DMS 273 treated with DMSO at 0.1 percent for 48 hours (cell line): ENCODE measurements at places on chromosomes 2 and 18.

DNA sequence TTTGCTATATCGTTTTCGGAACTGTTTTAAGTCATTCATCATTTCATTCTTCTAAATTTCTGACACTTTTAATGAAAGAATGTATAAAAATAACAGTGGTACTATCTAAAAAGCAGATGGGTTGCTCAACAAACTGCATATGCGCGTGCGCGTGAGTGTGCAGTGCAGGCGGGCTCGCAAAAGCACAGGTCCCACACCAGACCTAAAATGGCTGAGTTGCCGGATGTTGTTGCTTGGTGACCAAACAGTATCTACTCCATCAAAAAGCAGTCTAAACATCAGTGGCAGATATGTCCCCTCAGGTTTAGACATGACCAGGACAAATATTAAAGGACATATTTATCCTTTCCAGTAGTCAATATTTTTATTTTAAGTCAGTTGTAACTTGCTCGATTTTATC lies 5.1 kb downstream of the NOL4 start:
- no peak for DNase-seq

GRCh38 chr2:18611184-18611583 lies 21.8 kb upstream of the NT5C1B start:
- no peak for DNase-seq

GRCh38 chr2:1780693-1781092 lies 36.4 kb upstream of the PXDN start:
- DNase-seq: no peak

DNA sequence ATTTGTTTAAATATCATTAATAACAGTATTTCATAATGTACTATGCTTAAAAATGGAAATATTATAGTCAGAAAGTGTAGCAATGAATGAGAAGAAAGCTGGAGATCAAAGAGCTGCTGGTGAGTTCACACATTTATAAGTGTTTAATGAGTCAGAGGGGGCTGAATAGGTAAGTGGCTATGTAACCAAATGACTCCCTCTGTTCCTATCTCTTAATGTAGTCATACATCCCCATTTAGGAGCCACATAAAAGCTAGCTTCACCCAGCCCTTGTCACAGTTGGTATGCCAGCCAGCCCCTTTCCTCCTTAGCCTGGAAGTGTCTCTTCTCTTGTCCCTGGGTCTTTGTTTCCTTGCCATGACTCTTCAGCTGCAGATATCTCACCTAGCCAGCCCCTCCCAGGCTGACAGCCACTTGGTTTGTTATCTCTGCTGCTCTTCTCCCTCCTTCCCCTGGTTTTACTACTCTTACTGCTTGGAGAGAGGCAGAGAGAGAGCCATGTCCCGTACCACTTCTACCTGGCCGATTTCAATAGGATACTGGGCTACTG lies 438.6 kb upstream of the HNMT start:
- DNase-seq: no peak

GRCh38 chr2:106828119-106828518 lies 57.8 kb downstream of the ST6GAL2 start:
- DNase-seq: no peak

DNA sequence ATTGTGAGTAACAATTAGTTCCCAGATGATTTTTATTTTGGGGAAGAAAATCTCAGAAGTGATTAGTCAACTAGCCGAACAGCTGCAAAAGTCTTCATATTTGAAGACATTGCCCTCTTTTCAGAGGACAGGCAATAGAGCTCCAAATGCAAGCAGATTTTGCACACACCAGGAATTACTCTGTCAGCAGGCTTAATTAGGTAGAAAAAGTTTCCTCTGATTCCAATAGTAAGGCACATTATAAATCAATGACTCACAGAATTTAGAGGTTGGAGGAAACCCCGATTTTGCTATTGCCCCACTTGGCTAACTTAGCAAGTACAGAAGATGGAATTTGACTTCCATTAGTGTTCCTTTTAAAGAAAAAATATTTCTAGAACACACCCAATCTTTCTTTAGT lies 30.7 kb upstream of the SCN1A start:
- no peak for DNase-seq

GRCh38 chr2:128420131-128420530 lies 101.5 kb upstream of the HS6ST1 start:
- no peak for DNase-seq

DNA sequence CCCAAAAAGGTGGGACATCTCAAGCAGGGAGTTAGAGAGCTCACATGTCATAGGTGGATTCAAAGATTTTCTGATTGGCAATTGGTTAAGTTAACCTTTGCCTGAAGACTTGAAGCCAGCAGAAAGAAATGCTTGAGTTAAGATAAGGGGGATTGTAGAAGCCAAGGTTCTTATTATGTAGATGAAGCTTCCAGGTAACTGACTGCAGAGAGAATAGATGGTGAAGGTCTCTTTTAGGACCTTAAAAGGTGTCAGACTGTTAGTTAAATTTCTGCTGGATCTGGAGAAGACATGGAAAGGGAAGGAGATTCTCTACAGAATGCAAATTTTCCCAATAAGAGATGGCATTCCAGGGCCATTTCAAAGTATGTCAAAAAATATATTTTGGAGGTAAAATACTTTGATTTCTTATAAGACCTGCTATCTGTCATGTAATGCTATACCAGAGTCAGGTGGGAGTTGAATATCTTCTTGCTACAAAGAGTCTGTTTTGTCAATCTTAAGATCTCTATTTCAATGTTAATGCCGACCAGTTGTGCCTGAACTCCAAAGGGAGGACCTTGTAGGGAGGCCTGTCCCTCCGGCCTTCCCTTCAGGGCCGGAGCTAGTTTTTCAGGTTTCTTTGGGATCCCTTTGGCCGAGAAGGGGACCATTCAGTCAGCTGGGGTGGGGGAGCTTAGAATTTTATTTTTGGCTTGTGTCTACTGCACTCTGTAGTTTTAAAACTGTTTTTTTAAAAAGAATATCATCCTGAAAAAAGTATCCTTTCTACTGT lies 280.6 kb downstream of the PTGR3 start:
- no peak for DNase-seq

GRCh38 chr18:24947521-24948305 lies 404.3 kb downstream of the ZNF521 start:
- DNase-seq: no peak

DNA sequence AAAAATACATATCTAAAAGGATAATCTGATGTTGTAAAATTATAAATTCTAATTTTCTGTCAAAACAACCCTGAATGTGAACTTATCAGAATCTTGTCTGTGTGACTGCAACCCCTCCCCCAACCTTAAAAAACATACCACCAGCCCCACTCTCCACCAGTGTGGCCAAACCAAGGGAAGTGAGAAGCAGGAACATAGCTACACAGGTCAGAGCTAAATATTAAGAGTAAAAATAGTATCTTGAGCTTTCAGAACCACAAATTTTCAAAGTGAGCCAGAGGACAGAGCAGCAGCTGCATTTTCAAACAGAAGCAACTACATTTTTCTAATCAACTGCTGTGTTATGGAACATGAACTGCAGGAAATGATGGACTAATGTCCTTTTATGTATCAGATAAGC lies 156.7 kb downstream of the SLC4A10 start:
- DNase-seq: no peak

- no peak for DNase-seq
These were observed 691.6 kb upstream of the HS6ST1 start for GRCh38 chr2:129010262-129010661.
